Caudate nucleus (tissue), 63 donors: ENCODE measurements at places on chromosomes 16 and 17.
A peak's percentile ranks its signal among the peaks of the same experiment; 100 is the strongest.

DNA sequence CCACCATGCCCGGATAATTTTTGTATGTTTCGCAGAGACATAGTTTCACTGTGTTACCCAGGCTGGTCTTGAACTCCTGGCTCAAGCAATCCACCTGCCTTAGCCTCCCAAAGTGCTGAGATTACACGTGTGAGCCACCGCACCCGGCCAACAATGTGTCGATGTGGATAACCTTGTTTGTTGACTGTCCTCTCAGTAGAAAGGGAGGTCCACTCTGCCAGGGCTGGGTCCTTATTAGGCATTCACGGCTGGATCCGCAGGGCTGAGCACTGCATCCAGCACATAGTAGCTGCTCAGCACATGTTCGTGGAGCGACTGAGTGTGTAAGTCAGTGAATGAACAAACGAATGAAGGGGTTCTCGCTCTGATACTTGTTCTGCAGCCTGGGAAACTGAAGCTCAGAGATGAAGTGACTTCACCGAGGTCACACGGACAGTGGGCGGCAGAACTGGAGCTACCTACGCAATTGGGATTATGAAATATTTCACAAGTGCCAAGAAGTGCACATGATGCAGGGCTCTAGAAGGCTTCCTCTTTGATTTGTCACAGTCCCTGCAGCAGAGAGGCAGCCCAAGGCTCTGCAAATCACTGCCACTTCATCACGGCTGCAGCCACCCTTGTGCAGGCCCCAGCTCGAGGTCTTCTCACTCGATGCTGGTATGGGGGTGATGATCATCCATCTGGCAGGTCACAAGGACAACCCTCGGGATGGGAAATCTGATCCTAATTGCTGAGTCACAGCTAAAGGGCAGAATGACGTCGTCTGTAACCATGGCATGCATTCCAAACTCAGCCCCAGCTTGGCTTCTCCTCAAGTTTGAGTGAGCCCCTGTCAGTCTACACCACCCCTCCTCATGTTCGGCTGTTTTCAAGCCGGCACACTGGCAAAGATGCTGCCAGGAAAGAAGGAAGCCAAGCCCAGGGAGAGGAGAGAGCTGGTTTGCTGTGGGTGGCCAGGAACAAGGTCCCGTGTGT lies 28.0 kb upstream of the SNN start:
- peak; percentile 79 for DNase-seq

DNA sequence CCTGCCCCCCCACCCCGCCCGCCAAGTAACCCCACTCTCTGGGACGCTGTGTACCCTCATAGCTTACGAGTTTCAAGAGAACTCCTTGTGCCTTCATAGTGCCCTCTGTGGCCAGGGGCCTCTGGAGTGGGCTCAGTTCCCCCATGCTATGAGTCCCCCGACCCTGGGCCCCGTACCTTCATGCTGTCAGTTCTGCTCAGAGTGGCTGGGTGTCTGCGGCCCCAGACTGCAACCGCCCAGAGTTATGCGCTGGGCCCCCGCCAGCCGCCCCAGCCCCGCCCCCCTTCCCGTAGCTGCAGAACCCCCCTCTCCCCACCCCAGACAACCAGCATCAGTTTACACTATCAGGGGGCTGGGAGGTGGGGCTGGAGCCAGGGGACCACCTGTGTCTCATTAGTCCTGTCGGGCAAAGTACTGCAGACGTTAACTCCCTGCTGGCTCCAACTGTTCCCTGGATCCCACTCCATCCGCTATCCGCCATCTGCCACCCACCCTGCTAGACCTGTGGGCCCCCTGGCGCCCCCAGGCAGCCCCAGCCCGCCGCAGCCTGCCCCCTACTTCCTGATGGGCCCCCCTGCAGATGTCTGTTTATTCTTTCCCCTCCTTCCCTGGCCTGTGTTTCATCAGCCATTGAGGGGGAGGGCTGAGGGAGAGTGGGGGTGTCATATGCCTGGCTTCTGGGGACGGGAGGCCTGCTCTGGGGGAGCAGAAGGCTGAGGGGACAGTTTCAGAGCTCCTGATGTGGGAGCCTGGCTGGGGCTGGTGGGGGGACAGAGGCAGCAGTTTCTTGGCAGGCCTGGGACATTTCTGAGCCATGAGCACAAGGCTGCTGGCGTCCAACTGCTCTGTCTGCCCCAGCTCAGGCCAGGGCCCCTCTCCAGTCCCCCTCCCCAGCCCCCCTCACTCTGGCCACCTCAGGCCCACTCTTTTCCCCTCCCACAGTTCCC lies at the start of gene MFAP4:
TSS of gene MFAP4 (minus strand) at position 217 of the 947 bp plus-strand sequence. CDS start at position 182, 35 bp downstream.
- DNase-seq, result peak; percentile 29

DNA sequence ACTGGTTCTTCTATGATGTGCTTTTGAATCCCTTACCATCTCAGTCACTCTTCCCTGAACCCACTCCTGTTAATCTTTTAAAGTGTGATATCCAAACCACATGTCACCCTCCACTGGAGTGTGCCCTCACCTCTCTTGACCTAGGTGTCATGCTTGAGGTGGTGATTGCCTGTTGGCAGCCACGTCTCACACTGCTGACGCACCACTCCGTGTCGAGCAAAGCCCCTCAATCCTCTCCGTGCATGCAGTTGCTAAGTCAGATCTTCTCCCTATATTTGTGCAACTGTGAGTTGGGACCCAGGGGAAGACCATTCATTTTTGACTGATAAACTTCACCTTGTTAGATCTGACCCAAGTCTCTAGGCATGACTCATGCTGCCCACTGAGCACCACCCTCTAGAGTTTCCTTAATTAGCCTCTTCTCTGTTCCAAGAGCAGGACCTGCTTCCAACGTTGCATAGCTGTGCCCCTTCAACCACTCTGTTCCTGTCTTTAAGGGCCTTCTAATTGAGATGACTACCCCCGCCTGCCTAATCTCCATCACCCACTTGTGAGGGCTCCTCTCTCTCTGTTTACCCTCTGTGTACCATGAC lies 2.7 kb downstream of the MYH13 start:
- DNase-seq, result no peak

DNA sequence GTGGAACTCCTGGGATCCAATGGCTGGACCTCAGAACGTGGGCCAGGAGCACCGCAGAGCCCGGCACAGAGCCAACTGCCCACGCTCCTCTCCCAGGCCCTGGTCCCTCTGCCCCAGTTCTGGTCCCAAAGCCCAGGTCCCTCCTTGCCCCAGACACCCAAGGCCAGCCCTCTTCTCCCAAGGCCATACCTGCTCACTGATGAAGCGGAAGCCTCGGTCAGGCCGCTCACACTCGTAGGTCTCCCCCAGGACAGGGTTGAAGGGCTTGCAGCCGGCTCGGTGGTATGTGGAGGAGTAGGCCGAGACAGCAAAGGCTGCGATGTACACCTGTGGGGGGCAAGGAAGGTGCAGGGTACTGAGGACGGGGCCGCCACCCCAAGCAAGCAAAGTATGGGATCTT lies 8.5 kb downstream of the OSBPL7 start:
- no peak for DNase-seq

- no peak for DNase-seq
These were observed 100.1 kb downstream of the AATF start for GRCh38 chr17:37048811-37049210.

DNA sequence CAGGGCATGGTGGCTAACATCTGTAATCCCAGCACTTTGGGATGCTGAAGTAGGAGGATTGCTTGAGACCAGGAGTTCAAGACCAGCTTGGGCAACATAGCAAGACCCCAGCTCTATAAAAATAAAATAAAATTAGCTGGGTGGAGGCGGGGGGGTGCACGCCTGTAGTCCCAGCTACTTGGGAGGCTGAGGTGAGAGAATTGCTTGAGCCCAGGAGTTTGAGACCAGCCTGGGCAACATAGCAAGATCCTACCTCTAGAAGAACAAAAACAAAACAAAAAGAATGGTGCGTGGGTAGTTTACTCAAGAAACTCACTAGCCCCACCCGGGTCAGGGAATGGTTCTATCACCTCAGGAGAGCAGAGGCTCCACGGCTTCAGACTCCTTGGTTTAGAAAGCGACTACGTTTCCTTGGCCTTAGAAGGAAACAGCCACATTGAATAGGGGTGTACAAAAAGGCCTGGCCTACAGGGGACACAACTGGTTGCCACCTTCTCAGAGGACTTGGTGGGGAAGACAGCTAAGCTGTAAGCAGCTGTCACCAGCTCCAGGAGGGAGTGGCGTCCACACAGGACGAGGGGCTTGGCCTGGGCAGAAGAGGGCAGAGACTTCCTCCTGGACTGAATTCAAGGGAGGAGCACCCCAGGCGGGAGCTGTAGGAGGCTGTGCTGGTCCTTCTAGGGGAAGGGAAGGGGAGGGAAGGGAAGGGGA lies 716 bp downstream of the TK1 start:
- DNase-seq, result no peak

- DNase-seq, result no peak
These were observed 24.4 kb downstream of the SCNN1G start for GRCh38 chr16:23206986-23207385.

- no peak for DNase-seq
These were observed 3.4 kb downstream of the NPB start for GRCh38 chr17:81905424-81905875.

DNA sequence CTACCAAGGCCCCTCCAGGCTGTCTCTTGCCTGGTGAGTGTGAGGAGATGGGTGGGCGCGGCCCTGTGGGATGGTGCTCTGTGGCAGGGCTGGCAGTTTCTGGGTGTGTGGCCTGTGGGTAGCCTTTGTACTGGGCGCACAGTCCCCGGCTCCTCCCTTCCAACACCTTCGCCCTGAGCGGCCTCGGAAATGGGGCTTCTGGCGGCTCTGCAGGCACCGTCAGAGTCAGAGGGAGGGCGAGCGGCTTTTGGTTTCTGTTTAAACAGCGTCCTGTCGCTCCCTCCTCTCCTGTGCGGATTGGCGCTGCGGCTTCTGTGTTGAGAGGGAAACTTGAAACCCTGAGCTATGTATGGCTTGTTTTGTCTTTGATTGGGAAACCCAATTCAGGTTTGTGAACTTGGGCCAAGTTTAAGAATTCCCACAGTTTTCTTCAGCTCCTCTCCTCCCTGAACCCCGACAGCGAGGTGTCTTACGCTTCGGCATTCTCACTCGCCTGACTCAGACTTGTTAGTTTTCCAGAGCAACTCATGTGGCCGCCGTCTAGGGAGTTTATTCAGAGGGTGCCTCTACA lies 8.3 kb upstream of the ZNF750 start:
- DNase-seq, result no peak

- DNase-seq, result no peak
These were observed 56.9 kb downstream of the RMI2 start for GRCh38 chr16:11402051-11402744.

GRCh38 chr16:3084491-3084890 lies 14.6 kb downstream of the ZSCAN10 start:
- no peak for DNase-seq

GRCh38 chr16:20114356-20114755 lies 40.7 kb upstream of the GPR139 start:
- DNase-seq, result no peak

- DNase-seq, result no peak
These were observed 41.9 kb downstream of the PIGL start for GRCh38 chr17:16258901-16259300.

GRCh38 chr17:58353389-58353825 lies 1.4 kb upstream of the SUPT4H1 start:
- DNase-seq, result no peak

DNA sequence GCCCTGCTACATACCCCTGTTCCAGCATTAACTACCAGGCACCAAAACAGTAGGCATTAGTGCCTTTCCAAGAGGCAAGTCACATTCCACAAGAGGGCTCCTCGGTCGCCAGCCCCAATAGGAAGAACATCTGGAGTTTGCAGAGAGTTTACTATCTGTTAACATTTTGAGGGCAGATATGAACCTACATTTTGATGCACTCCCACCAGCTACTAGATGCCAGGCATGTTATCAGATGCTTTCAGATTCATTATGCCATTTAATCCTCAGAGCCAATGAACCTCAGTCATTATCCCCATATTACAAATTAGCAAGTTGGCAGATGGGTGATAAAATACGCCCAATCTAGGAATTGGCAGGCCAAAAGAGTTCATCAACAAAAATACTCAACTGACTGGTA lies 4.2 kb upstream of the CMTM2 start:
- no peak for DNase-seq

DNA sequence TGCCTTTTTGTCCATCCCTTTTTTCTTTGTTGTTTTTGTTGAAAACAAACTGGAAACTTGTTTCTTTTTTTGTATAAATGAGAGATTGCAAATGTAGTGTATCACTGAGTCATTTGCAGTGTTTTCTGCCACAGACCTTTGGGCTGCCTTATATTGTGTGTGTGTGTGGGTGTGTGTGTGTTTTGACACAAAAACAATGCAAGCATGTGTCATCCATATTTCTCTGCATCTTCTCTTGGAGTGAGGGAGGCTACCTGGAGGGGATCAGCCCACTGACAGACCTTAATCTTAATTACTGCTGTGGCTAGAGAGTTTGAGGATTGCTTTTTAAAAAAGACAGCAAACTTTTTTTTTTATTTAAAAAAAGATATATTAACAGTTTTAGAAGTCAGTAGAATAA lies 4.9 kb downstream of the SOX9 start:
- no peak for DNase-seq

DNA sequence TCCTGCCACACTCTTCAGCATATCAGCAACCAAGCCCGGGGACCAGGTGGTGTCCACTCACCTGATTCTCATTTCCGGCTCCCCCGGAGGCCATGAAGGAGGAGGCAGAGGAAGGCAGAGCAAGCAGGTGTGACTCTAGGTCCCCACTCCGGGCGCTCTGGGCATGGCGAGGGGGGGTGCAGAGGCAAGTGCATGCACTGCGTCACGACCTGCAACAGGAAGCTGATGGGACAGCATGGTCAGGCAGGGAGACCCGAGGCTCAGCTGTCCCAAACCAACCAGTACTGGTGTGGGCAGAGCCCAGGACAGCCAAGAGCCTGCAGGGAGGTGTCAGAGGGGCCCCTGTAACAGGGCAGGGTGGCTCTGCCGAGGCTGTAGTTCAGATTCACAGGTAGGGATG lies 2.1 kb upstream of the ENGASE start:
- no peak for DNase-seq

GRCh38 chr16:5649762-5650743 lies 552.5 kb upstream of the EEF2KMT start:
- DNase-seq, result no peak

GRCh38 chr17:11363565-11364117 lies 122.6 kb downstream of the SHISA6 start:
- no peak for DNase-seq

DNA sequence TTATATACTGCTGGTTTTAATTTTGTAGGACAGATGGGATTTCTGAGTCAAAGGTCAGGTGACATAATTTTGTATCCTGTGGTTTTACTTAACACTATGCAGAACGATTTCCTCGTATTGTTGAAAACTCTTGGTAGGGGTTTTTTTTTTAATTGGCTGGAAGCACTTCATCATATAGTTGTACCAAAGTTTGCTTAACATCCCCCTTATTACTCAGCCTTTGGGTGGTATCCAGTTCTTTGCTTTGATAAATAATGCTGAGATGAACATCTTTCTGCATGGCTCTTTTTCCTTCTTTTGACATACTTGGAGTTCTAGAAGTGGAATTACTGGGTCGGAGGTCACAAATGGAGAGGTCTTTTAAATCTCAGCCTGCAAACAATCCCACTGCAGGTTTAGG lies 419.1 kb downstream of the MAF start:
- DNase-seq, result no peak

GRCh38 chr16:11158018-11158417 lies 98.0 kb downstream of the SOCS1 start:
- no peak for DNase-seq

DNA sequence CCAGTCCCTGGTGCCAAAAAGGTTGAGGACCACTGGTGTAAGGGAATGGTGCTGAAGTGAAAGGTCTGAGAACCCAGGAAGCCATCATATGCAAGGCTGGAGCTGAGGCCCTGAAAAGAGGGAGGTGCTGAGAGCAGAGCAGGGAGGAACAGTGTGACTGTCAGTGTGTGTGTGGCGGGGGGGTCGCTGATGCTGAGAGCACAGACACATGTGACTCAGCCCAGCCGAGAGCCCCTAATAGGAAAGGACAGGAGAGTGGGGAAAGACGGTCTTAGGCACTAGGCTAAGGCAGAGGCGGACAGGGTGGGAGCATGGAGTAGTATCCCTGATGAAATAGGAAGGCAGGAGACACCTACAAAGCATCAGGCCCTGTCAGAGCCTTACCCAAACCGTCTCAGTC lies 1.2 kb downstream of the B9D1 start:
- DNase-seq, result no peak
